PC-9 (cell line): ENCODE measurements at places on chromosomes 12 and 14. TPM values are rescaled to one million over a fixed set of nuclear protein-coding genes. Genes with fewer than 3 reads are reported as not detected.

GRCh38 chr12:43578782-43579181 is 26.8 kb upstream of the ADAMTS20 start:
- DNase-seq, result no peak

DNA sequence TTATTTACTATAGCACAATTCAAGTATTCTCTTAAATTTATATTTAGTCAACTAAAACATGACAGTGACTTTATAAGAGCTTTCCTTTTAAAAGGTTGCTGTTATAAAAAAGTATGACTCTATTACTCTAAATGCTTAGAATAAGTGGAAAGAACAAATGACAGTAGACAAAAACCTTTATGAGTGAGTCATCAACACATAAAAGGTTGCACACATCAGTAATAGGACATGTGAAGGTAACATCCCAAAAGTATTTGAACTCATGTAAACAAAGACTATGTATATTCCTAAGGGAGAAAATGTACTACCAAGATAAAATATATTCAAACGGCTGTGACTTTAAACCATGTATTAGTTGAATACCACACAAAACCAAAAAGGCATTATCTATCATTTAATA is 98.8 kb downstream of the PAWR start:
- no peak for DNase-seq

The USP44 gene
- 1.0 and 1.3 TPM in 2 replicates for total RNA-seq

The RGS6 gene
- not detected in 2 replicates for total RNA-seq

The PPP4R4 gene
- total RNA-seq, result not detected in 2 replicates

The KLHDC1 gene
- 1.2 and 3.8 TPM in 2 replicates for total RNA-seq

The SLC35E3 gene
- 8.9 and 10.7 TPM in 2 replicates for total RNA-seq

The SPIC gene
- not detected in 2 replicates for total RNA-seq
